ENCODE measurements at places on chromosomes 12 and 14.

- no peak for DNase-seq
Measured at GRCh38 chr12:49961111-49961922, at the start of gene AQP5. Gene AQP5, plus strand, starts transcription at chr12:49961872. Its CDS starts 146 bp downstream, at chr12:49962018.

- no peak for DNase-seq
Measured at GRCh38 chr12:53659571-53659981, 16.3 kb downstream of the ATP5MC2 start.

DNA sequence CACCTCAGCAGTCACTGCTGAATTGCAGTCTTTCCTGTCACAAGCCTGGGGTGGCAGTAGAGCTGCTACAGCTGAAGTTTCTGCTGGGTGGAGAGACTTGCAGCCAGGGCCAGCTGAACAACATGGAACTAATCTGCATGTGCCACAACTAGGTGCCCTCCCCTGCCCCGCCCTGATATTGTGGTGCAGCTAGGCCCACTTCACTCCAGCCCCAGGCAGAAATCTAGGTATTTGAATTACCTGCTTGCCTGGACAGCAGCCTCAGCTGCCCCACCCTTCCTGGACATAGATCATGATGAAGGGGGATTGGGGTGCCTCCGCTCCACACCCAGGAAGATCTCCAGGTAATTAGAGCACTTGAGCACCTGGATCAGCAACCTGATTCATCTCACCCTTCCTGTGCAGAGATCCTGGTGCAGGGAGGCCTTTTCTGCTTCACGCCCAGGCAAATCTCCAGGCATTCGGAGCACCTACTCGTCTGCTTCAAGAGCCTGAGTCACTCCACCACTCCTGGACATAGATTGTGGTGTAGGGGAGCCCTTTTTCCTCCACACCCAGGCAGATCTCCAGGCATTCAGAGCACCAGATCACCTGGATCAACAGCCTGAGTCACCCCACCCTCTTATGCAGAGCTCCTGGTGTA is 477.0 kb downstream of the SOX5 start:
- DNase-seq: no peak

DNA sequence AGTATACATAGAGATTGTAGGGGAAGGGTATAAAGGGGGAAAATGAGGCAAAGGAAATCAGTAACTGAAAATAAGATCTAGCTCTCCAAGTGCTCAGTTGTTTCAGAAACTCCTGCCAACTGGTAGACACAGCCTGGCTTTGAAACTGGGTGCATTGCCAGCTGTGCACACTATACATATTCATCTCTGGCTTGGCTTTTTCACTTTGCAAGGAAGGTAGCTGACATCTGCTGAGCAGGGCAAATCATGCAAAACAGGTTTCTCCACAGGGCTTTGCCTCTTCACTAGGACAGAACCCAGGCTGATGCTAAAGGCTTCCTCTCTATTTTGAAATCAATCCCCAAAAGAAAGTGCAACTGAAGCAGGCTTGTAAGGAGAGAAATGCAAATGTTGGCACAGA is 101.5 kb downstream of the HELB start:
- DNase-seq: no peak

- no peak for DNase-seq
Measured at GRCh38 chr14:20295067-20295466, 10.7 kb downstream of the TTC5 start.

GRCh38 chr12:64691227-64691794 is 67.9 kb downstream of the GNS start:
- DNase-seq: no peak

GRCh38 chr12:8968761-8969160 is 19.3 kb upstream of the M6PR start:
- DNase-seq: no peak

GRCh38 chr14:74524076-74524811 is 30.7 kb downstream of the ISCA2 start:
- no peak for DNase-seq

GRCh38 chr14:24744641-24745040 is 110.7 kb upstream of the GZMB start:
- DNase-seq: no peak

GRCh38 chr14:24809135-24809534 is 175.1 kb upstream of the GZMB start:
- no peak for DNase-seq

GRCh38 chr14:101301011-101301410 is 260.3 kb upstream of the DIO3 start:
- DNase-seq: no peak

DNA sequence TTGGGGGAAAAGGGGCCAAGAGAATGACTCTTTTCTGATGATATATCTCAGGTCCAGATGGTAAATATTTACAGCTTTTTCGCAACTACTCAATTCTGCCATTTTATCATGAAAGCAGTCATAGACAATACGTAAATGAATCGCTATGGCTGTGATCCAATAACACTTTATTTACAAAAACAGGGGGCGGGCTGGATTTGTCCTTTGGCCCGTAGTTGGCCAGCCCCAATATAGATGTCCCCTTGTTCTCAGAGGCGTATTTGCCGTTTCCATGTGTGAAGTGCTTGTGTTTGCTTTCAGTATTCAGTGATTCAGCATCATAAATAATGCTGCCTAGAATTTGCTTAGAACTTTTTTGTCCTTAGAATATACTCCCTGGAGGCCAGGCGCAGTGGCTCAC is 77.2 kb downstream of the CCDC92 start:
- no peak for DNase-seq

GRCh38 chr12:30046376-30046775 is 262.6 kb upstream of the TMTC1 start:
- no peak for DNase-seq

DNA sequence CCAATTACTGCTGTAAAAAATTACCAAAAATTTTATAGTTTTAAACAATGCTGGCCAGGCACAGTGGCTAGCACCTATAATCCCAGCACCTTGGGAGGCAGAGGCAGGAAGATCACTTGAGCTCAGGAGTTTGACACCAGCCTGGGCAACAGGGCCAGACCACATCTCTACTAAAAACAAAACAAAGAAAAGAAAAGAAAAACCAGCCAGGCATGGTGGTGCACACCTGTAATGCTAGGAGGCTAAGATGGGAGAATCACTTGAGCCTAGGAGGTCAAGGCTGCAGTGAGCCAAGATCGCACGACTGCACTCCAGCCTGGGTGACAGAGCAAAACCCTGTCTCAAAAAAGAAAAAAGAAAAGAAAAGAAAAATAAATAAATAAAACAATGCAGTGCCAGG is 54.0 kb upstream of the ARID2 start:
- DNase-seq: no peak

DNA sequence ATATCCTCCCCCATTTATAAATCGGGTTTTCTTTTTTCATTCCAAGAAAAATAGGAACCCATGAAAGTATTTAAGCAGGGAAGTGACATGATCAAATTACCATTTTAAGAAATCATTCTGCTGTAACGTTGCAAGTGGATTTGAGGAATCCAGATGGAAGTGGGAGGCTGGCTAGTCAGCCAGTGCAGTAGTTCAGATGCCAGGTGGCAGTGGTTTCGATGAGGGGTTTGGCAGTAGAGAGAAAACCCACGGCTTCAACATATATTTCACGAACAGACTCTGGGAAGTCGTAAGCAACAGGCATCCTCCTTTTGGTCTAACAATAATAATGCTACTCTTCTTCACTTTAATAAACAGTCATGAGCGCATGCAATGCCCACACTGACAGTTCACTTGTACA is 25.0 kb downstream of the PDZRN4 start:
- DNase-seq: no peak

DNA sequence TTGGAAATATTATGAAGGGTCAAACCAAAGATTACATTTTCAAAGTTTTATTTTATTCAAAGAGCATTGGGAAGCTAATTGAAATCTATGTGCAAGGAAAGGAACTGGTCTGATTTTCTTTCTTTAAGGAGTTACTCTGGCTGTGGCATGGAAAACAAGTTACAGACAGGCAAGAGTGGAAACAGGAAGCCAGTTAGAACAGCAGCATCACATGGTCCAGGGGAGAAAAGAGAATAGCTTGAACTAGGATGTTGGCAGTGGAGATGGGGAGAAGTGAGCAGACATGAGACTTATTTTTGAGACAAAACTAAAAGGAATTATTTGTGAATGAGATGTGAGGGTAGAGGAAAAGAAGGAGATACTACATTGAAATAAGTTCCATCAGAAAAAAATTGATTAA is 3.4 kb downstream of the OR11G2 start:
- DNase-seq: no peak

DNA sequence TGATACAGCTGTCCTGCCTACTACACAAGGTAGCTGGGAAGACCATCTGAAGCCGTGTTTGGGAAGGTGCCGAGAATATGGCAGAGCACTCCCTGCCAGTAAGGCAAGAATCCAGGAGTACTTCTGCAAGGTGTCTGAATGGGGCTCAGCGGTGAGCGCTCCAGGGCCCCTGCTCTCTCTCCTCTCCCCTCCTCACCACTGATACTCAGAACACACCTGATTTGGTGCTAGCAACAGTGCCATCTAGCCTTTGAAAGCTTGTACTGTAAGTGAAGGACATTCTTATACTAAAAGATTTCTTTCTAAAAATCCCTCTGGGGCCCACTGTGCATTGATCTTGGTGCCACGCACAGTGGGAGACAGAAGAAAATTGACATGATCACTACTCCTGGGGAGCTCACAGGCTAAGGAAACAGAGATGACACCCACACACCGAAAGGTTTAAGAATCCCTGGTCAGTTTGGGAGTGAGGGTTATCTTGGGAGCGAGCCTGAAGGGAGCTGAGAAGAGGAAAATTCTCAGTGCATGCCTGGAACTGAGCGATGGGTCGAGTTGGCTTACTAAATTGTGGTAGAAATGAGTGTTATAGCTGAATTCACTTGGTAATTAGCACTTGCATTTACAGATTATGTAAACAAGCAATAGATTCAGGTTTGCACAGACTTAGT is 216.9 kb downstream of the NTF3 start:
- no peak for DNase-seq

DNA sequence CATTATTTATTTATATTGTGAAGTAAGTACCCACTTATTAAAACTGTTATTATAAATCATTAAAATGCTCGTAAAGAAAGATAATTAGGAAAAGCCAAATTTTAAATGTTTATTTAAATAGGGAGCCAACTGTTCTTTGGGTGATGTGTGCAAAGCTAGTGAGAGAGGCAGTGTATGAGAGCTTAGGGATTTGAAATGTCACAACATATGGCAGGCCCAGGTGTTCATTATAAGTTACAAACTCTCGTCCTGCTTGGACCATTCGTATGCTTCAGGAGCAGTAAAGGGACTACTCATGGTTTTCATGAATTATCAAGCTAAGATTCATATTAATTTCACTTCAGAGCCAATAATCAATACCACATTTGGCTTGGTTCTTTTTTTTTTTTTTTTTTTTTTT is 154.5 kb downstream of the TGFB3 start:
- no peak for DNase-seq

DNA sequence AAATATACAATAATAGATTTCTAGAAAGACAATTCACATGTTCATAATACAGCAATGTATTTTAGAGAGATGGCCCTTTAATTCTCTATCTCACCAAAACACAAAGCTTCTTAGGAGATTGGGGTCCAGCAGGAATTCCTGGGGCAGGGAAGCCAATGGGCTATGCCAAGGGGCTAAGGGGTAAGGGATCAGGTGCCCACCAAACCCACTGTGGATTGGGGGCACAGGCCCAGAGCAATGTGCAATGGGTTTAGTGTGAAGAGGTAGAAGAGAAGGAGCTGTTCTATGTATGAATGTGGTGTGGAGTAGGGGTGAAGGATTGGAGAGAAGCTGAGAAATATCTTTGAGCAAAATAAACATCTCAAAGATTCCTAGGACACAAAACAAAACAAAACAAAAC is 2.6 kb downstream of the HOXC13 start:
- no peak for DNase-seq

DNA sequence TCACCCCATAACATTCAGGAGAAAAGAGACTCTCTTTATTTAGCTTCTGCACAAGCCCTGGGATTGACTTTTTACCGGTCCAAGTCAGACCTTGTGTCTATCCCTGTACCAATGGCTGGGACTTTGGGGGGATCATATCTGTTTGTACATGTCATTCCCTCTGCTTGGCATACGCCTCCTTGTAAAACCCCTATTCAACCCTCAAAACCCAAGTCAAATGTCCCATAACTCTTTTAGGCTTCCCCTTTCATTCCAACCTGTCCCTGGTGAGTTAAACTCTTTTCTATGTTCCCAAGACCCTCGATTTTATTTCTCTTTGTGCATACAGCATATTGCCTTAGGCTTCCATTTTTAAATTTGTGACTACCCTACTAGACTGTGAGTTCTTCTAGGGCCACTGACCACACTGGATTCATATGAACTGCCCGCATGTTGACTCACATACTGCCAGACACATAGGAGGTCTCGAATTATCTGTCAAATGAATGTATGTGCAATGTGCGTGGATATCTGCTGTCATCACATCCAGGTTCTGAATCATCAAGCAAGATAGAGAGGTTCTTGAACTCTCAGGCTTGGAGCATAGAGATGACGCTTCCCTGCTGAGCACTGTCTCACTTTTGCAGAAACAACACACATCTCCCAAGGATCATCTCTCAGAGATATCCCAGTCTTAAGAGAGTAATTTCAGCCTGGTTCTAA is 548.6 kb upstream of the TBX3 start:
- DNase-seq: no peak

DNA sequence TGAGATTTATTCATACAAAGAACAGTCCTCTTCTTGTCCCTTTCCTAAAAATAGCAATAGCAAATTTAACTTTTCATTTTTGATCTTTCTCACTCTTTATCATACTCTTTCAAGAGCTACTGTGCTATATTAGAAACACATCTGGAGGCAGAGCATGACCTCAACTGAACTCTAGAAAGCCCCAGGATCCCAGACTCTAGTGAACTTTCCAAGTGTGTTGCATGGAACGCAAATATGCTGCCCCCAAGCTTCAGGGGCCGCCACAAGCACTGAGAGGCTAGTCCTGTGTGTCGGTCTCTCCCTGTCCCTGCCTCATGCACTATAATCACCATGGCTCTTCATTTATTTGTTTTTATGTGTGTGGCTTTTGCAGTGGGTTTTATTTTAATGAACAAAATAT is 38.7 kb upstream of the ZNF641 start:
- DNase-seq: no peak

DNA sequence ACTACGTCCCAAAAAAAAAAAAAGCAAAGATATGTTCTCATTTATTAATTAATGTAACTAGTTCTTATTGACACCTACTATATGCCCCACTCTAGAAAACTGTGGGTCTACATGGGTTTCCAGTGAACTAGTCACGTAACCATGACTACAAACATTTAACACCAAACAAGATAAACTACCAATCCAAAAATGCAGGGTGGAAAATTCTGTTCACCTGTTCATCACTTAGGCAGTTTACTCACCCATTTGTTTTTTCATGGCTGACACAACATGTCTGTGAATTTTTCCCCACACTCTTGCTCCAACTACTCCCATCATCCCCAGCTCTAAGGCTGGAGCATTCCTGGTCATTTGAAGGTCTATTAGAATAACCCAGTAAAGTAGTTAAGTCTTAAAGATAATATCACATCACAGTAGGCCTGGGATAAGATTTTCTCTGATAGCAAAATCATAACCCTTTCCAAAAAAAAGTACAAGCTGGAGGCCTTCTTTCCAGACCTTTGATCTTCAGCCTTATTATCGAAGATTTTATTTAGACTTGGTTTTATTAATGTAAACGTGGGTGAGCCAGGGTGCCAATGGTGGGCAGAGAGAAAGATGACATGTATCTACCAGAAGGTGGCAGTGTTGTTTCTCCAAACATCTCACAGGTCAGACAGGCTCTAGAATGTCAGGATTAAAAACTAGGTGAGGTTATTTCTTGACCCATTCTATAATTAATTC is 61.6 kb upstream of the DAAM1 start:
- DNase-seq: peak; percentile 4

Data from CMK (cell line).